ENCODE measurements at places on chromosomes 4 and X.

DNA sequence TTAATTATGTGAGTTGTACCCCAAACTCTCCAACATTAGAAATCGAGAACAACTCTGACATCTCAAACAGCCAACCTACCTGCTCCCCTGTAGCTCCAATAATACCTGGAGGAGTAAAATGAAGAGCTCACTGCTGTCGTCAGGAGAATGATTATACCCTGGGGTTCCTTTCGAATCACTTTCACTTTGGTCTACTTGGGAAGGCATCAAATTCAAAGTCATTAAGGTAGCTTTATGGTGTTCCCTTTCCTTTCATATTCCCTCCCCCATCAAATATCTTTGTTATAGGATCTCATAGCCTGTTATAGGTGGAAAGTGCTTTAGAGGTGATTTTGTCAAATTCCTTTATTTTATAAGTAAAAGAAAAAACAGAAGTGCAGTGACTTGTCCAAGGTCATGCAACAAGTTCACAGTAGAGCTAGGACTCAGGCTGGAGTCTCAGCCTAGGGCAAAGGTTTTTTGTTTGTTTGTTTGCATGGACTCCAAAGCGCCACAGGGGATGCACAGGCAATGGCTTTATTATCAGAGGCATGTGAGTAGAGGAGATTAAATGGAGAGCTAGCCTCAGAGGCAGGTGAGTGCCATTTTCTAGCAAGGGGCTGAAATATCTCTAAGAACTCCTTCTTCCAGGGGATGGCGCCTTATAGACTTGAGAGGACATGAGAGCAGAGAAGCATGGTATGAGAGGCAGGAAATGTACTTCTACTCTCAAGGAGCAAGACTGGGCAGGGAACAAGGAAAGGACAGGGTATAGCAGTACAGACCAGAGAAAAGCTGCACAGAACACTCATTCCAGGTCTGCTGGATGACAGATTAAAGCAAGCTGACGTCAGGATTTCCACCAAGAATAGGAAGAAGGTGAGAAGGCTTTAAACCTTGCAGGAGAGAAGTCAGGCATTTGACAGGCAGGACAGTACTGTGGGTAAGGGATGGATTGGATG, 262.1 kb upstream of the GPC4 start:
- no peak for ATAC-seq
- H3K4me3 ChIP-seq: no peak overlapping the region
- no peaks in the 10 kb centered on the region for H3K27me3 ChIP-seq
- no peaks in the 10 kb centered on the region for H3K36me3 ChIP-seq
- no peaks in the 10 kb centered on the region for H3K4me1 ChIP-seq
- no peak overlapping the region for H3K27ac ChIP-seq

DNA sequence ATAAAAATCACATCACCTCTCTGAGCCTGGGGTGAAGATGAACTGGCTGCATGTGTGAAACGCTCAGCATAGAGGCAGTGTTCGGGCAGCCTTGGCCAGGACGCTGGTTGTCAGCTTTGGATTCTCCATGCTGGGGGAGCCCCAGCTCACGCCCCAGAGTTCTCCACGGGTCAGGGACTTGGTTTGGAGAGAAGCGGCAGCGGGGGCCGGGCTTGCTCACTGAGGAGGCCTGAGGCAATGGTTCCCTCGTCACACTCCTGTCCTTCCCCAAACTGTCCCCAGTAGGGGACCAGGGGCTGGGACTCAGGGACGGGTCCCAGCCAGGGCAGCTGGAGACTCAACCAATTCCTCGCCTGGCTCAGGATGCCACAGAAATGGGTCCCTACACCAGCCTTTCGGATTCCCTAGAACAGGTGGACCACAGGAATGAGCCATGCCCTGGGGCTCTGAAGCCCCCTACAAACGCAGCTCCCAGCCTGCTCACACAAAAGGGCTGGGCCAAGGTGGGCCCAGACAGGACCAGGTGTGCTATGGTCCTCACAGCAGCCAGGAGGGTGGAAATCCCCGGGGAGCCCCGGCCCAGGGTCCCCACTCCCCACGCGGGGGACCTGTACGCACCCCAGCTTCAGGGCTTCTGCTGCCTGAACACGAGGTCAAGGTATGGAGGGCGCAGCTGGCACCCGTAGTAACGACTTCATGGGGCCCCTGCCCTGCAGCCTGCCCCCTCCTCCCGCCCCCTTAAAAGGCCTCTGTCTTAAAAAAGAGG, 1.4 kb downstream of the MXD4 start:
- no peaks in the 10 kb centered on the region for H3K27me3 ChIP-seq
- no peak for ATAC-seq
- H3K4me1 ChIP-seq: peaks cover 29% of the 10 kb centered on the region

DNA sequence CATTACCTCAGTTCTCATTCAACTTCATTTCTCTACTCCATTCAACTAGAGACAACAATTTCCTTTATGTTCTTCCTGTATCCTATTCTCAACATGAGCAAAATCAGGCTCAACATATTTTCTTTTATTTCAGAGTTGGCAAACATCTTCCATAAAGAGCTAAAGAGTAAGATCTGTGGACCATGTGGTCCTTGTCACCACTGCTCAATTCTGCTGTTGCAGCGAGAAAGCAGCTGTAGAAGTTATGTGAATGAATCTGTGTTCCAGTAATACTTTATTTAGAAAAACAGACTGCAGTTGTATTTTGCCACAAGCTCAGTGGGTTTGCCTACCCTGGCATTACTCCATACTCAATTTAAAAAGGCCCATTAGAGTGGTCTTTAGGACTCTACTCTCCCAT, 2057.3 kb downstream of the ARAP2 start:
- no peaks in the 10 kb centered on the region for H3K36me3 ChIP-seq
- no peaks in the 10 kb centered on the region for H3K27me3 ChIP-seq
- H3K4me3 ChIP-seq: no peak overlapping the region
- H3K27ac ChIP-seq: no peak overlapping the region
- H3K4me1 ChIP-seq: no peaks in the 10 kb centered on the region
- no peak for ATAC-seq

DNA sequence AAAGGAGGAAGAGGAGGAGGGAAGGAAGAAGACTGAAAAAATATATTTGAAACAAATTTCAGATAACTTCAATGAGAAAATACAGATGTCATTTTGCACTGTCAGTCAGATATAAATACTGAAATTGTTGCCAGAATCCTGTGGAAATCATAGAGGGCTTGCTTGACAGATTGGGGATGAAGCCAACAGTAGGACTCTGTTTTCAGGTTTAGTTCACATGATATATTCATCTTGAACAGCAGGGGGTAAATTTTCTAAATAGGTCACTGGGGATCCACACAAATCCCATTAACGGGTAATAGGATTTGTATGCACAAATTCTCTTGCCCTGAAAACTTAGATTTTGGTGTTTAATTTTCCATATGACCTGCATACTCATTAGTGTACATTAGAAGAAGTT, 103.3 kb upstream of the PCDH18 start:
- no peaks in the 10 kb centered on the region for H3K36me3 ChIP-seq
- no peak for ATAC-seq
- H3K4me1 ChIP-seq: no peaks in the 10 kb centered on the region
- H3K27ac ChIP-seq: no peak overlapping the region
- no peak overlapping the region for H3K4me3 ChIP-seq

- no peaks in the 10 kb centered on the region for H3K4me1 ChIP-seq
- no peaks in the 10 kb centered on the region for H3K36me3 ChIP-seq
- H3K4me3 ChIP-seq: no peak overlapping the region
- no peak overlapping the region for H3K27ac ChIP-seq
- ATAC-seq: no peak
Observed at GRCh38 chr4:187416216-187416615, 579.4 kb upstream of the ZFP42 start.

DNA sequence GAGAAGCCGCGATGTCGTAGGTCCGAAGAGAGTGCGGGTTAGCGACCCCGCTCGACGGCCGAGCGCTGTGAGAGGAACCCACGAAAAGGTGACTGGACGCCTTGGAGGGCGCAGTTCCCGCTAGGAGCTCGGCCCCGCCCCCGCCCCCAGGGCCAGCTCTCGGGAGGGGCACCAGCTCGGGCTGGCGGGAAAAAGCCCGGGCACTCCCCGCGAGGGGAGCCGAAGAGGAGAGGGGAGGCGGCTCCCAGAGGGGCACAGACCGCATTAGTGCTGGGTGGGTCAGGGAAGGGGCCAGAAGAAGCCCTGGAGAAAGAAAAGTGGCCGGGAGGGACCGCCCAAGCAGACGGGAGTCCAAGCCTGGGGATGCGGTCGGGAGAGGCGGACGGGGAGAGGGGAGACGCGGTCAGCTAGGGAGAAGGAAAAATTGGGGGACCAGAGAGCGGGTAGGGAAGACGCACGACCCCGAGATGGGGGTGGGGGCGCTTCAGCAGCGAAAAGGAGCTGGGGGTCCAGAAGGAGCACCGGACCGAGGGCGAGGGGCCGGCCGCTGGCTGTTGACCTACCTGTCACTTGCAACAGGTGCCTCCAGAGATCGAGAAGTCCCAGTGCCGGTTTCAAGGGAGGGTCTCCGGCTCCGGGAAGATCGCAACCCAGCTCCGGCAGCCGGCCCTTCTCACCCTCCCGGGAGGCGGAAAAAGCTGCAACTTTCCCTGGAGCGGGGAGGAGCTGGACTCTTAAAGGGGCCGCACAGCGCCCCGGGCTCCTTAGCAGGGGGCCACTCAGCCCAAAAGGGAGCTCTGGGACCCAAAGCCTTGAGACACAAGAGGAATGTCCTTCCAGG, at the start of gene SYTL4:
Gene SYTL4, minus strand, starts transcription at position 681 of the 841 bp plus-strand sequence. CDS start 30,084 bp downstream, outside the sequence.
- no peaks in the 10 kb centered on the region for H3K36me3 ChIP-seq
- ATAC-seq: no peak
- H3K27me3 ChIP-seq: peaks cover 44% of the 10 kb centered on the region
- no peak within 1 kb of the TSS for H3K27ac ChIP-seq

DNA sequence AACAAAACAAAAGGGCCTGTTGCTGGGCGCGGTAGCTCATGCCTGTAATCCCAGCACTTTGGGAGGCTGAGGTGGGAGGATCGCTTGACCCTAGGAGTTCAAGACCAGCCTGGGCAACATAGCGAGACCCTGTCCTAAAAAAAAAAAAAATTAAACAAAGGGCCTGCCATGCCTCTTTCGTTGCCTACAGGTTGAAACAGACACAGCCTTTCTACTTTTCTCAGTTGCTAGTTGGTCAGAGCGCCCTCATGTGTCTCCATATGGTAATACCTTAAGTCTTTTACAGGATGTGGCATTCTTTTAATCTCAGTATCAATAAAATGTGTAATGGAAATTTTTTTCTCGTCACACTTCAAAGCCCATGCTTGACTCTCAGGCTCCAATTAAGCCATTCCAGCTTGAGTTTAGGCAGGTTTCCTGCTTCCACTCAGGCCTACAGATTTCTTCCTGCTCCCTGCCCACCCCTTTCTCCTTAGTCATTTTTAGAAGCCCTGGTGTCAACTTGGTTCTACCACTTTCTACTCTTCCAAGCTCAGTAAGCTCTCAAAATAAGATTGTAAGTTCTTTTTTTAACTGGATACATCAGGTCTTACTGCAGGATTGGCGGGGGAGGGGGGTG, 4.6 kb upstream of the SOWAHD start:
- H3K27ac ChIP-seq: peak overlapping the region; percentile 95
- no peaks in the 10 kb centered on the region for H3K27me3 ChIP-seq
- ATAC-seq: no peak
- H3K4me1 ChIP-seq: peaks cover 43% of the 10 kb centered on the region
- no peak overlapping the region for H3K4me3 ChIP-seq

GRCh38 chr4:106315476-106315967, 487 bp downstream of the TBCK start:
- no peak overlapping the region for H3K27ac ChIP-seq
- H3K36me3 ChIP-seq: peaks cover 11% of the 10 kb centered on the region
- peak; percentile 39 for ATAC-seq
- peaks cover 21% of the 10 kb centered on the region for H3K4me1 ChIP-seq
- no peak overlapping the region for H3K4me3 ChIP-seq

DNA sequence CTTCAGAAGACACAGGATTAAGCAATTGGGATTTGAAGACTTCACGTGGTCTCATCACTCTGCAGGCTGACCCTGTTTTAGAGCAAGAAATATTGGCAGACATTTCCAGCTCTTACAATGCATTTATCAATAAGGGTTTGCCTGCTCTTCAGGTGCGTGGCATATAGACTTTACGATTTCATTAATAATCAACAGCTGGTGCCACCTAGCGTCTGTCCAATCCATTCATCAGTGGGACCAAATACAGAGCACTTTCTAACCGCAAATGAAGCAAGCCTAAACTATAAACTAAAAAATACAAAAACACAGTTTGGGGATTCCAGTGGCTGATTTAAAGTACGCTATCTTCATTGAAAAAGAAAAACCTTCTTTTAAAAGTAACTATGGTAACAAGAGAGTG, 125.4 kb upstream of the DMD start:
- no peaks in the 10 kb centered on the region for H3K4me1 ChIP-seq
- ATAC-seq: no peak
- H3K36me3 ChIP-seq: no peaks in the 10 kb centered on the region

- H3K27ac ChIP-seq: peak overlapping the region; percentile 97
- peak overlapping the region; percentile 80 for H3K4me3 ChIP-seq
- peaks cover 26% of the 10 kb centered on the region for H3K36me3 ChIP-seq
- H3K27me3 ChIP-seq: no peaks in the 10 kb centered on the region
- peaks cover 57% of the 10 kb centered on the region for H3K4me1 ChIP-seq
Observed at GRCh38 chr4:13626492-13627177, 890 bp downstream of the BOD1L1 start.

- H3K4me1 ChIP-seq: no peaks in the 10 kb centered on the region
- H3K27me3 ChIP-seq: no peaks in the 10 kb centered on the region
- H3K36me3 ChIP-seq: no peaks in the 10 kb centered on the region
- no peak overlapping the region for H3K4me3 ChIP-seq
- no peak for ATAC-seq
- no peak overlapping the region for H3K27ac ChIP-seq
Observed at GRCh38 chrX:31376408-31377022, 304.7 kb upstream of the FTHL17 start.

DNA sequence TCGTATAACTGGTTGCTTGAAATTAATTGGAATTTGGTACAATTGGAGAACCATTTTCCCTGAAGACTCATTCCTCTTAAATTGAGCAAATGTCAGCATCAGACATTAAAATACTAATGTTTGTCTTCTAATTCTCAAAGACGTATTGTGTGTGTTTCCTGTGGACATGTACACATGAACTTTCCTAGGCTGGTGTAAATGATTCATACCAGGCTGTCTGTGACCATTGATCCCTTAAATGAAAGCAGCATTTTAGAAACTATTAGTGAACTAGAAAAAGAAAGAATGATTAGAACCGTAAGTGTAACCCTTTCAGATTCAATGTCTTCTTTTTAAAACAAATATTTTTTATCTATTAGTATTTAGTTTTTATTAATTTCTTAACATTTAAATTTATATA, 332.9 kb downstream of the PPP3CA start:
- peaks cover 44% of the 10 kb centered on the region for H3K4me1 ChIP-seq
- H3K27me3 ChIP-seq: no peaks in the 10 kb centered on the region
- peak overlapping the region; percentile 82 for H3K27ac ChIP-seq
- ATAC-seq: peak; percentile 67

GRCh38 chrX:25066131-25066530, 50.4 kb upstream of the ARX start:
- no peaks in the 10 kb centered on the region for H3K36me3 ChIP-seq
- no peaks in the 10 kb centered on the region for H3K4me1 ChIP-seq
- no peak overlapping the region for H3K4me3 ChIP-seq

DNA sequence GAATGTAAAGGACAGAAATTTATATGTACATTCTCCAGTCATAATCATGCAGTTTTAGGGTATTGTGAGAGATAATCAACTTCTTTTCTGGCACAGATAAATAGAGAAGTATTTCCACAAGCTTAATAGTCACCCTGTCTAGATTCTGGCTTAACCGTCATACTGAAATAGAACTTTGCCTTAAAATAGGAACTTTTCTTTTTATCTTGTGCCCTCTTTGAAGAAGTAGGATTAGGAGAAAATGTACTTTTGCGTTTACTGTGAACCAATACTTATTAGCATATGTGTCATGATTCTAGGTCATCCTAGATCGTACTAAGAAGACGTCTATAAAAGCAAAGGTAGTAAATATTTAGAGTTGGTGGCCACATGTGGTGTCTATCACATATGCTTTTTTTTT, 95.4 kb downstream of the NFKB1 start:
- H3K27me3 ChIP-seq: no peaks in the 10 kb centered on the region

- no peaks in the 10 kb centered on the region for H3K36me3 ChIP-seq
- no peak overlapping the region for H3K4me3 ChIP-seq
- no peak overlapping the region for H3K27ac ChIP-seq
- no peaks in the 10 kb centered on the region for H3K27me3 ChIP-seq
Observed at GRCh38 chr4:176034499-176034898, 31.1 kb upstream of the WDR17 start.
